ENCODE measurements at places on chromosomes 1 and 21. TPM values are rescaled to one million over a fixed set of nuclear protein-coding genes. Genes with fewer than 3 reads are reported as not detected.

The BTBD19 gene
- total RNA-seq, result 13.2 TPM

The IQGAP3 gene
- 8.9 TPM for total RNA-seq

The BRDT gene
- not detected for total RNA-seq

The FABP3 gene
- 0.18 TPM for total RNA-seq

The NFASC gene
- under 0.01 TPM for total RNA-seq

The SH2D2A gene
- 0.09 TPM for total RNA-seq

The FAM72C gene
- 1.5 TPM for total RNA-seq

The CHRNB2 gene
- not detected for total RNA-seq

The S100A16 gene
- 328 TPM for total RNA-seq

The BCAR3 gene
- 52.0 TPM for total RNA-seq

The CSF3R gene
- total RNA-seq, result not detected

The PDC gene
- total RNA-seq, result not detected

The COL8A2 gene
- total RNA-seq, result 0.09 TPM

The FLG2 gene
- not detected for total RNA-seq

The DIO1 gene
- total RNA-seq, result not detected

The ST6GALNAC3 gene
- 23.7 TPM for total RNA-seq

The SPRR5 gene
- total RNA-seq, result not detected

The BMP8A gene
- total RNA-seq, result 0.36 TPM

The DNASE2B gene
- not detected for total RNA-seq

The C4BPA gene
- not detected for total RNA-seq

The TDRKH gene
- total RNA-seq, result 4.9 TPM

The NPHS2 gene
- total RNA-seq, result not detected

The OR2M2 gene
- total RNA-seq, result not detected

The LCE1C gene
- total RNA-seq, result not detected

The GNG4 gene
- total RNA-seq, result not detected

The TBX15 gene
- total RNA-seq, result 0.28 TPM

The TDRD10 gene
- total RNA-seq, result 2.5 TPM

The DTL gene
- 4.9 TPM for total RNA-seq

The SLFNL1 gene
- total RNA-seq, result 0.28 TPM

The OR2T29 gene
- total RNA-seq, result not detected

The LCE1A gene
- not detected for total RNA-seq

The PPIAL4G gene
- not detected for total RNA-seq

The GUCA2B gene
- total RNA-seq, result not detected

The MATN1 gene
- not detected for total RNA-seq

The DMRTA2 gene
- not detected for total RNA-seq

The STRIP1 gene
- total RNA-seq, result 51.4 TPM

The MAN1C1 gene
- 0.18 TPM for total RNA-seq

The UMODL1 gene
- not detected for total RNA-seq

The LCK gene
- 0.09 TPM for total RNA-seq

The USP16 gene
- 26.4 TPM for total RNA-seq

The MYCL gene
- 2.8 TPM for total RNA-seq

The OR10R2 gene
- not detected for total RNA-seq

The AADACL3 gene
- total RNA-seq, result not detected

The CA6 gene
- total RNA-seq, result not detected

The LCE2B gene
- not detected for total RNA-seq

The TNFRSF18 gene
- total RNA-seq, result not detected

The TRIM45 gene
- total RNA-seq, result 1.3 TPM

The PFKL gene
- 240 TPM for total RNA-seq

The TRIM58 gene
- total RNA-seq, result under 0.01 TPM

The KRTAP20-4 gene
- total RNA-seq, result not detected

The CYP4A22 gene
- not detected for total RNA-seq

The CFAP107 gene
- total RNA-seq, result not detected

The LENEP gene
- 0.18 TPM for total RNA-seq

All from endothelial cell of coronary artery (primary cell).